ENCODE measurements at places on chromosomes 11 and 22.

GRCh38 chr22:38162881-38163843, 18.5 kb downstream of the PLA2G6 start:
- no peak for DNase-seq

- no peak for DNase-seq
Observed at GRCh38 chr11:70410276-70411205, 12.2 kb downstream of the CTTN start.

DNA sequence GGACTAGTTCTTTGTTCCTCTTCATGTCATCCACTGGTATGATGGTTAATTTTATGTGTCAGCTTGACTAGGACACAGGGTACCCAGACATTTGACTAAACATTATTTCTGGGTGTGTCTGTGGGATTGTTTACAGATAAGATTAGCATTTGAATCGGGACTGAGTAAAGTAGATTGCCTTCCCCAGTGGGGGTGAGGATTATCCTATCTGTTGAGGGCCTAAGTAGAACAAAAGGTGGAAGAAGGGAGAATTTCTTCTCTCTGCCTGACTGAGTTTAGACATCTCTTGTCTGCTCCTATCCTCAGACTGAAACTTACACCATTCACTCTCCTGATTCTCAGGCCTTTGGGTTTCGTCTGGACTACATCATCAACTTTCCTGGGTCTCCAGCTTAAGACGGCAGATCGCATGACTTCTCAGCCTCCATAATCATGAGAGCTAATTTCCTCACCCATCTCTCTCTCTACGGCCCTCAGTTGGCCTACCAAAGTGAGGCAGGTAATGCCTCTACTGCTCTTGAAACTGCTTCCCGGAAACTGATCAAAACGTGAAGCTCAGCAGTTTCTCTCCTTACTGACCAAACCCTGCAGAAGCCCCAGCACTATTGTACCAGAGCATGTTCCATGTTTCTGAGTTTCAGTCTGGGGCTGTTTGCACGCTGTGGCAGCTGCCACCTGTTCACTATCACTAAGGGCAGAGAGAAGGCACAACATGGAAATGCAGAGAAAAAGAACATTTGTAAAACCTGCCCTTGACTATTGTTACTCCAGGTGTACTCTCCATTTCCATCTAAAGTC, 95.4 kb downstream of the NXPE2 start:
- no peak for DNase-seq

DNA sequence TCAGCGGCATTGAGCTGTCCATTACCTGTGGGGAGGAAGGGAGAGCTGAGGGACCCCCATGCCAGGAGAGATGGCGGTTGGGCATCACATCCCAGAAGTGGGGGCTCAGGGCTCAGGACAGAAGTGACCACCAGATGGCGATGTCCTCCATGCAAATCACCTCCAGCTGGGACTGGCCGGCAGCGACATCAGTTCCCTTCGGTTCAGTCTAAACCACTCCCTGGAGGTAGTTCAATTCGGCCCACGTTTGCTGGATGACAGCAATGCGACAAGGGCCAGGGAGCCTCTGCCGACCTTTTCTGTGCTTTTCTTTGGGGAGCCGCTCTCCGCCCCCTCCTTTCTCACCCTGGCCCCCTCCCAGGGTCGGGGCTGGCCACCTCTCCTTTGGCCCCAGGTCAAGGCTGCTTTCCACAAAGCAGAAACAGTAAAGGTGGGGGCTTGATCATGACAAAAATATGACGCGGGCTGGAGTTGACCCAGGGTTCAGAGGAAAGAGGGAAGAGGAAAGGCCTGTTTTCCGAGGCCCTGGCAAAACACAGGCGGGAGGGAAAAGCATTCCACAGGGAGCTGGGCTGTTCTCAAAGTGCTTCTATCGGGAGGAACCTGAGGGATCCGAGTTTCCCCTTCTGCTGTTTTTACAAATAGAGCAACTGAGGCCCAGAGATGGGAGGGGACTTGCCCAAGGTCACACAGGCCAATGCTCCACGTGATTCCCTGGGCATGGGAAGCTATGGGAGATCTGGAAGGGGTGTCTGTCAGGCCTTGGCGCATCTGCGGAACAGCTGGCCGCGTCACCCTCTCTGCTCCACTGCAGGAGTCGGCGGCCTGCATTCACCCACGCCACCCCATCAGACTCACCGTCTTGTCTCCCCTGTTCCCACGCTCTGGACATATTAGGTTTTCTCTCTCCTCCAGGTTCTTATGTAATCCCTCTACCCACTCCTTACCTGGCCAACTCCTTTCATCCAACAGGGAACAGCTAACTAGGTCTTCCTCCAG, 54.7 kb downstream of the FBXO7 start:
- DNase-seq, result peak; percentile 55

GRCh38 chr11:126861796-126862459, 138.6 kb downstream of the KIRREL3 start:
- no peak for DNase-seq

DNA sequence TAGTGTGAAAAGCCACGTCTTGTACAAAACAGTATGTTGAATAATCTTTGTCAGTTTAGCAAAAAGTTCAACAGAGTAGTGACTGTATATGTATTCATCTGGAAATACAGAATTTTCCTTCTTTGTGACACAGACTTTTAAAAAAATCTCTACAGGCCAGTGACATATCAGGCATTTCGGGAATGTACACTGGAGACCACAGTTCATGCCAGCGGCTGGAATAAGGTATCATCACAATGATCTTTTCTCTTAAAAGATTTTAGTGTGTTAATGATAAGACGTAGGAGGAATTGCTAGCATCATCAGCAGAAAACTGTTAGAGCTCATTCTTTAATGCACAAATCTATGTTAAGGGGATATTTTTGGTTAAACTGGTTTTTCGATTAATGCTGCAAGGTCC, 57.4 kb downstream of the BCL2L13 start:
- no peak for DNase-seq

- peak; percentile 43 for DNase-seq
Observed at GRCh38 chr11:111422494-111423249, 43.6 kb upstream of the POU2AF1 start.

GRCh38 chr22:49294656-49295464, 532.8 kb downstream of the BRD1 start:
- DNase-seq, result no peak

GRCh38 chr11:123797114-123797513, 9.0 kb downstream of the OR6M1 start:
- DNase-seq, result no peak

GRCh38 chr11:34639545-34639944, 18.7 kb downstream of the EHF start:
- DNase-seq, result no peak

DNA sequence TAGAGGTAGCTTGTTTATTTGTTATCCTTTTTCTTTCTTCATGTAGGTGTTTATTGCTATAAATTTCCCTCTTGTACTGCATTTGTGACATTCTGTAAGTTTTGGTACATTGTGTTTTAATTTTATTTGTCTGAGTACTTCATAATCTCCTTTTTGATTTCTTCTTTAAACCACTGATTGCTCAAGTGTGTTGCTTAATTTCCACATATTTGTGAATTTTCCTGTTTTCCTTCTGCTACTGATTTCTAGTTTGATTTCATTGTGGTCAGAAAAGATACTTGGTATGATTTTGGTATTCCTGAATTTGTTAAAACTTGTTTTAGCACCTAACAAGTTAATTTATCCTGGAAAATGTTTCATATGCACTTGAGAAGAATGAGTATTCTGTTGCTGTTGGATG, 15.1 kb downstream of the OR10V1 start:
- DNase-seq, result no peak

DNA sequence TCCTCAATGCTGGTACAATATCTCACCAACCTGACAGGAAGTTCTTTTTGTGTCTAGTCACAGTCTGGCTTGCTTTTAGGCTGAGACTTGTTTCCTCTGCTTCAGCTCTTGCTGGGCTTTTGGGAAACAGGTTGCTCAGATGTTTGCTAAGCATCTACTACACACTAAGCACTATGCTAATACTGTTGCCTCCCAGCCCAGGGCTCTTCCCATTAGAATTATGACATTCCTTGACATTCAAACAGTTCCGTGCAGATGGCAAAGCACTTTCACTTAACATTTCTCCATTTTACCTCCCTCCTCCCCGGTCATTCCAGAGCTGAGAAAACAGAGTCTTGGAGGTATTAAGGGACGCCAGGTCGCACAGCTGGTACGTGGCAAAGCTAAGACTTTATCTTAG, 200.7 kb upstream of the TBCEL start:
- no peak for DNase-seq

DNA sequence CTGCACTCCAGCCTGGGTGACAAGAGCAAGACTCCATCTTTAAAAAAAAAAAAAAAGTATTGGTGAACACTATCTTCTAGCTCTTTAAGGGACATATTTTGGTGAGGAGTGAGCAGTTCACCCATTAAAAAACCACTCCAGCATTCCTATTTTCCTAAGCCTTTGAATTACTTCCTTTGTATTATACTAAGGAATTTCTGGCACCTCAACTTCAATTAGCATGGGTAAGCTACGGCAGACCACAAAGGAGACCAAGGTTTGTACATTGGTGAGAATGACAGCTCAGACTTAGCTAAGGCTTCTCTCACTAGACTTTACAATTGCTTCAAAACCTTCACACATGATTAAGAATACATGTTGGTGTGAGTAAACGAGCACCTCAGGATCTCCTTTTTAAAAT, 57.0 kb upstream of the BIRC3 start:
- no peak for DNase-seq

- no peak for DNase-seq
Observed at GRCh38 chr11:75786101-75786736, 17.6 kb downstream of the DGAT2 start.

- DNase-seq, result no peak
Observed at GRCh38 chr11:98630736-98631135, 390.0 kb upstream of the CNTN5 start.

DNA sequence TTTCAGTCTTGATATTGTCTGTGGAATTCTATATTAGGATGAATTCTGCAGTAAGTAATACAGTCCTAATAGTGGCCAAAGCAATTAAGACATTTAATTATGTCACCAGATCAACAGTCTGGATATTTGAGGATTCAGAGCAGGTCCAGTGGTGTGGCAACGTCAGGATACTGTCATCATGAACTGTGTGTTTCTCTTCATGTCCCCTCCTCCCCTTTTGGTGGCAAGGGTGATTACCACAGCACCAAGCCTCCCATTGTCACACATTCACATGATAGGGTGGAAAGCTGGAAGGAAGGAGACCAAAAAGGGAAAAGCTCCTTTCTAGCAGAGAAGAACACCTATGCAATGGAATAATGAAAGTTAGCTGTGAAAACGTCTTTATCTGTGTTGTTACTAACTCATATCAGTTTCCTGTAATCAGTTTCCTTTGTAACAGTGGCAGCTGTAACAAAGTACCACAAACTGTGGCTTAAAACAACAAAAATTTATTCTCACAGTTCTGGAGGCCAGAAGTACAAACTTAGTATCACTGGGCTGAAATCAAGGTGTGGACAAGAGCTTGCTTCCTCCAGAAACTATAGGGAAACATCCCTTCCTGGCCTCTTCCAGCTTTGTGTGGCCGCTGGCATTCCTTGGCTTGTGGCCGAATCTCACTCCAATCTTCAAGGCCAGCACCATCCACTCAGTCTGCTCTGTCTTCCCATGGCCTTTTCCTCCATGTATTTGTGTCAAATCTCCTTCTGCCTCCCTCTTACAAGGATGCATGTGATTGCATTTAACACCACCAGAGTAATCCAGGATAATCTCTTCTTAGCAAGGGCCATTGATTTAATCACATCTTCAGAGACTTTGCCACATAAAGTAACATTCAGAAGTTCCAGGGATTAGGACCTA, 6.5 kb upstream of the RBM14 start:
- no peak for DNase-seq

GRCh38 chr11:114395736-114396135, 4.6 kb downstream of the C11orf71 start:
- no peak for DNase-seq

- DNase-seq, result no peak
Observed at GRCh38 chr11:134734141-134734845, 322.3 kb upstream of the B3GAT1 start.

DNA sequence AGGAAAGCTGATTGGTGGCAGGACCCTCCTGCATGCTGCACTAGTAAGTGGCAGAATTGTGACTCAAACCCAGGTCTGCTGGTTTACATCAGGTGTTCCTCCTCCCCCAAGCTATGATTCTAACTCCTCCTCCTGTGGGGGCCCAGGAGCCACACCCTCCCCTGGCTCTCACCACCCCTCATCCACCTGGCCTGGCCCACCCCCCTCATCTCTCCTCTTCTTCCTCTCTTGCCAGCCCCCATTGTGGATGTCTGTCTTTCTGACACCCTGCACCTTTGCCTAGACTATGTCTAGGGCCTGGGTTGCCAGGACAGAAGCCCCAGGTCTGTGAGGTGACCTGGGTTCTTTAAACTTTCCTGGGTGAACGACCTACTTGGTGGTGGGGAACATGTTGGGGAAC, 59.9 kb downstream of the GRIK4 start:
- no peak for DNase-seq

- DNase-seq, result no peak
Observed at GRCh38 chr22:31305194-31305593, 12.9 kb upstream of the PIK3IP1 start.

- DNase-seq, result no peak
Observed at GRCh38 chr11:2995893-2996554, 3.9 kb upstream of the NAP1L4 start.

- no peak for DNase-seq
Observed at GRCh38 chr11:65496304-65497140, 2.3 kb upstream of the MALAT1 start.

DNA sequence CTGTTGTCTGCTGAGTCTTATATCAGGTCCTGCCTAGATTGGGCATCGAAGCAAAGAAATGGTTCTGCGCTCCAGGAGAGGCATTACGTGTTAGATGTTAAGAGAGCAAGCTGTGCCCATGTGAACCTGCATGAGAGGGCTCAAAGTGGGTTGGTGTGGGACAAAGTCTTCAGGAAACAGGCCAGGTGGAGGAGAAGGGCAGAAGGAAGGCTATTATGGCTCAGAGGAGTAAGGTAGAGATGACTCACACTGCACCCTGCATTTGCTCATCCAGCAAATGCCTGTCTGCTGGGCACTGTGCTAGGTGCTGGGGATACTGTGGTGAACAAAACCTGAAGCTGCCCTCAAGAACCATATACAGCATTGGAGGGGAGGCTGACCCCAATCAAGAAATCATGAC, 5.8 kb downstream of the USP35 start:
- no peak for DNase-seq

DNA sequence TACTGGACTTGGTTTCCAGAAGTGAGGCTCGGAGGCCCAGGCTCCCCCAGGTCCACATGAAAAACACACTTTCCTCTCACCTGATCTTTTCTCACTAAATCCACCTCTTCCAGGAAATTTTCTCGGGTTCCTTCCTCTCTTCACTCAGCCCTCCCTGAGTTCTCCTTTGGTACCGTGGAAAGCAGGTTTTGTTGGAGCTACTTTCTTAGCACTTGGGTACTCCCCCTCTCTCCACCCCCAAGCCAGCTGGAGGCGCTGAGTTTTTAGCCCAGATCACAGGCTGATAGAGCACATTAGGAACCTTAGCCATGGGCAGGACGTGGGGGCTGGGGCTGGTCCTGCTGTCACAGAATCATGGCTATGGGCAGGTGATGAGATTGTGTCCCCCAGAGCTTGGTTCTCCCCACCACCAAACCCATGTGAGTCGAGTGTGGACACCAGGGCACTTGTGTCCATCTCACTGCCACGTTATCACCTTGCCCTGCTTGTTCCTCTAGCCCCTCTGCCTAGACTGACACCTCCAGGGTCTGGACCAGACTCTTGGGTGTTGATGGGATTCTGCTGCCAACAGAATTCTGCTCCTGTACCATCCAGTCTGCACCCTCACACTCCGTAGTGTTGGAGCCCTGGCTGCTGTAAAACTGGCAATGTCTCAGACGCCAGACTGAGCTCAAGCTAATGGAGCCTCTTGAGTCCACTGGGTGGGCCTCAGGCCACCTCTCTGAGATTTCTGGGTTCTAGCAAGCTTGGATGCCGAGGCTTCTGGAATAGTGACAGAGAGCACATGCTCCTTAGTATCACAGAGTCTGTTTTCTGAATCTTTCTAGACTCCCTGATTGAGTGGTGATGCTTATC, 74.9 kb upstream of the NARS2 start:
- DNase-seq, result no peak

Data from stimulated activated CD4-positive, alpha-beta T cell treated with anti-CD3 and anti-CD28 coated beads, TNF-alpha, amount 100 ng/mL, for 48 hours (primary cell).